ENCODE measurements at places on chromosomes 16 and 17.

DNA sequence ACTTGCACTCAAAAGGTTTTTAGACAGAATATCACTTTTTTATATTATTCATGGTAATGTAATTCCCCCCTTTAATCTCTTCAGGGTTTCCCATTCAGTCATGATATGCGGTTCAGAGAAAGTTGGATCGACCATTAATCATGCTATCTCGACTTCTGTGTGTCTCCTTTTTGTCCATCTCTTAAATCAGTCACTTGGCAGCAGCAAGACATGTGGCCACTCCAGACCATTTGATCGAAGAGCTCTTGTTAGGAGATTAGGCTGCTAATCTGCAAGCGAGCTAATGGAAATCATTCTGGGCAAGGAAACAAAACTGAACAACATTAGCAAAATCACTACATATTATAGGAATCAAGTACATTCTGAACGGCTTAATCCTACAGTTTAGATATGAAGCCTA is 449.9 kb downstream of the WWOX start:
- no peak for DNase-seq

- no peak for DNase-seq
Observed at GRCh38 chr16:89506113-89506504, 2.1 kb upstream of the SPG7 start.

GRCh38 chr17:35087731-35088355 is 24.3 kb upstream of the RFFL start:
- no peak for DNase-seq

DNA sequence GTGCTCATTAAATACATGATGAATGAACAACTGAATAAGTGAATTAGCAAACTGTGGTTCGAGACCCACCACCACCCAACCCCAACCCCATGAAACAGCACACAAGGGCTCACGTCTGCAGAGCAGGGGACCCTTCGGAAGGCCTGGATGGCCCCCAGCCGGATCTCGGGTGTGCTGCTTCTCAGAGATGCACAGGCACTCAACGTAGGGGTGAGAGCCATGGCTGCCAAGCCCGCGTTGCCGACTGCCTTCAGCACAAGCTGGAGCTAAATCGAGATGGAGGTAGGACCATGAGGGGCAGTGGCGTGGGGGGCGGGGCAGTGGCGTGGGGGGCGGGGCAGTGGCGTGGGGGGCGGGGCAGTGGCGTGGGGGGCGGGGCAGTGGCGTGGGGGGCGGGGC is 93.2 kb downstream of the LITAF start:
- DNase-seq, result no peak

- no peak for DNase-seq
Observed at GRCh38 chr16:70410734-70411133, 28.2 kb downstream of the ST3GAL2 start.

DNA sequence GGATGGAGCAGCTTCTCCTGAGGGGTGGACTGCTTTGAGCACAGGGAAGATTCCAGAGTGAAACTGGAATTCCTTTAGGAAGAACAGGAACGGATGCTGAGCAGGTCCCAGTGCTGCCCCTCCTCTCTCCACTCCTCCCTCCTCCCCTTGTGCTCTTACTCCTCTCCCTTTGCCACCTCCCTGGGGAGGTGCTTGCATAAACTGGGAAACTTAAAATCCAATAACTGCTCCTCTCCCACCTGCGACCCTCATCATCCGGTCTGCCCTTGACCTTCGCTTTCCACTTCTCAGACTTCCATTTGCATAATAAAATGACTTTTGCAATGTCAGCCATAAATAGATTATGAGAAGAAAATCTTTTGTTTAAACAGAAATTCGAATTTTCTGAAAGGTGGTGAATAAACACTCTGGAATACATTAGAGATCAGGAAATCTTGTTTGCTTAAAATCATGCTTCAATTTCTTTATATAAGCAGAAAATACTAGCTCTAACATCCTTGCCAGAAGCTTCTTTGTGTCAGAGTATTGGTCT is 23.7 kb downstream of the HSBP1 start:
- DNase-seq, result no peak

- no peak for DNase-seq
Observed at GRCh38 chr17:9003355-9004131, 17.8 kb upstream of the NTN1 start.

DNA sequence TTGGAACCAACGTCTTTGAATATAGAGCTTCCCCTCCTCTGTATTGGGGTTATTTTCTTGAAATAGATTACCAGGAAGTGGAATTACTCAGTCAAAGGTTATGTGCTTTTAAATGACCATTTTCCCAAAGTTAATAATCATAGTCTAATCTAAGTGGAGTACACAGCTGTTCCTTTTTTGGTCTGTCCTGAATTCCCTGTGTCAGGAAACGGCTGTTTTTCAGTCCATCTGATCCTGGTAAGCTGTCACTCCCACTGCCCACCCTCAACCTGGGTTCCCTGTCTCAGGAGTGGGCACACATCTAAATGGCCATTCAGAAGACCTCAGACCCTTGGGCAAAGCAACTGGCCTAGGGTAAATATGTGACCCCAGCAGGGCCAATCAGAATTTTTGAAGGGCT is 57.6 kb upstream of the KSR1 start:
- no peak for DNase-seq

GRCh38 chr17:82912484-82913089 is 72.8 kb upstream of the ZNF750 start:
- DNase-seq, result no peak

GRCh38 chr16:252366-253337 is 18.0 kb downstream of the FAM234A start:
- no peak for DNase-seq

- DNase-seq, result no peak
Observed at GRCh38 chr17:38919316-38920078, 5.9 kb upstream of the LASP1NB start.

DNA sequence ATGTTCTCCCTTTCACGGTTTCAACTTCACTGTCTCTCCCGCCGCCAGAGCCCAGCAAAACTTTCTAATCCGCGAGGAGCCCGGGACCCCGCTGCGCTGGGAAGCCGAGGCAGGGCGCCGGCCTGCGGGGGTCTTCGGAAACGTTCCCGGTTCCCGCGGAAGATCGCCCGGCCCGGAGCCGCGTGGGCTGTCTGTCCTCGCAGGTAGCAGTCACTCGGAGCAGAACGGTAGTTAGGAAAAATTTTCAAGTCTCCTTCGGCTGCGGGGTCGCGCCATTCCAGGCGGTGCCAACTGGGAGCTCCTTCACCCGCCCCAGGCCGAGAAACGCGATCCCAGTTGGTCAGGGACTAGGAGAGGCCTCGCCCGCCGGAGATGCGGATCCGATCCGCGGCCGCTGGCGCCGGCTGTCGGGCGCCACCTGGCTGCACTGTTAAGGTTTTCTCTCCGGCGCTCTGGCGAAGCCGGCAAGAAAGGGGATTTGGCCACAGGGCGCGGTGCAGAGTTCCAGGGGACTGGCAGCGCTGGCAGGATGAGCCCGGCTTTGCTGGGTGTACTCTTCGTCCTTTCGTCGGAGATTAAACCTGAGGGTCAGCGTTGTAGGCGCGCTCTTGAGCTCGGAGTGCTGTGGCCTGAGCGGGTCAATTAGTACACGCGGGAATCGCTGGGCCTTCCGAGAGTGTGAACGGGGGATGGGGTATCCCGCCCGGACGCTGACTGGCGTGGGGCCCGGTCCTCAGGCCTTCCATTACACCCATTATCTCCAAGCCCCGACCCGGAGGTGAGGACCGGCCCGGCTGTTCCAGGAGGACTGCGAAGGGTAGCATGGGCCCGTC is 135.4 kb downstream of the KCNJ12 start:
- peak; percentile 31 for DNase-seq

GRCh38 chr16:49967012-49967559 is 57.9 kb upstream of the CNEP1R1 start:
- DNase-seq, result no peak

- no peak for DNase-seq
Observed at GRCh38 chr16:17433577-17434451, 36.9 kb downstream of the XYLT1 start.

GRCh38 chr16:4922721-4923342 is 14.1 kb downstream of the PPL start:
- no peak for DNase-seq

- DNase-seq, result no peak
Observed at GRCh38 chr17:60526726-60527125, 684 bp upstream of the APPBP2 start.

GRCh38 chr16:30927789-30928378 is 4.5 kb downstream of the FBXL19 start:
- no peak for DNase-seq

DNA sequence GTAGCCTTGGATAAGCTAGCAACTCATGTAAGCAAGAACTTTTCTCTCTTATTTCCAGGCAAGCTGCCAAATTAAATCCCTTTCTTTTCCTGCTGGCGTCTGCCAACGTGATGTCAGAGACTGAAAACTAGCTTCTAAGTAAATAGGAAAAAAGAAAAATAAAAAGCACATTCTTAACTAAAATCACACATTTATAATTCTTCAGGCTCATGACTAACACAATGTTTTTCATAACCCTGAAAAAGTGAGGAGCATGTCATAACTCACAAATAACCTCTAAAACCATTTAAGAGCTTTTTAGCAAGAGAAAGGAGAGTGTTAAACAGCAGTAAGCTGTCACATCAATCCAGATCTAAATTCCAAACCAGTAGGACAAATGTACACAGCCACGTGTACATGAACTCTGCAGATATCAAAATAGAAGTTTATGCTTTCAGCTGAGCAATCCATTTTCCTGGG is 110.0 kb downstream of the N4BP1 start:
- peak; percentile 15 for DNase-seq

- no peak for DNase-seq
Observed at GRCh38 chr16:78778101-78779004, 678.9 kb downstream of the WWOX start.

GRCh38 chr16:79079656-79080420 is 520.7 kb downstream of the MAF start:
- no peak for DNase-seq

GRCh38 chr17:50908860-50909764 is 43.0 kb upstream of the TOB1 start:
- no peak for DNase-seq

DNA sequence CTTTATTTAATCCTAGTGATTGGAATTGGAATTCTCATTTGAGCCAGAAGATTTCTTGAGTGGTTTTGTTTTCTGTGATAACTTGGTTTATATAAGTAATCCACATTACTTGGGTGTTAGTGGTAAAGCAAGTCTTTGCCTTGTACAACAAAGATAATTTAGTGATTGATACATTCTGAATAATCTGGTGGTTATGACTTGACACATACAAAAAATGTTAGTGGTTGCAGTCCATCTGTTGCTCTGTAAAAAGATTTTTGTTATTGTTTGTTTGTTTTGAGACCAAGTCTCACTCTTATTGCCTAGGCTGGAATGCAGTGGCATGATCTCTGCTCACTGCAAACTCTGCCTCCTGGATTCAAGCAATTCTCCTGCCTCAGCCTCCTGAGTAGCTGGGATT is 13.2 kb downstream of the OMG start:
- no peak for DNase-seq

DNA sequence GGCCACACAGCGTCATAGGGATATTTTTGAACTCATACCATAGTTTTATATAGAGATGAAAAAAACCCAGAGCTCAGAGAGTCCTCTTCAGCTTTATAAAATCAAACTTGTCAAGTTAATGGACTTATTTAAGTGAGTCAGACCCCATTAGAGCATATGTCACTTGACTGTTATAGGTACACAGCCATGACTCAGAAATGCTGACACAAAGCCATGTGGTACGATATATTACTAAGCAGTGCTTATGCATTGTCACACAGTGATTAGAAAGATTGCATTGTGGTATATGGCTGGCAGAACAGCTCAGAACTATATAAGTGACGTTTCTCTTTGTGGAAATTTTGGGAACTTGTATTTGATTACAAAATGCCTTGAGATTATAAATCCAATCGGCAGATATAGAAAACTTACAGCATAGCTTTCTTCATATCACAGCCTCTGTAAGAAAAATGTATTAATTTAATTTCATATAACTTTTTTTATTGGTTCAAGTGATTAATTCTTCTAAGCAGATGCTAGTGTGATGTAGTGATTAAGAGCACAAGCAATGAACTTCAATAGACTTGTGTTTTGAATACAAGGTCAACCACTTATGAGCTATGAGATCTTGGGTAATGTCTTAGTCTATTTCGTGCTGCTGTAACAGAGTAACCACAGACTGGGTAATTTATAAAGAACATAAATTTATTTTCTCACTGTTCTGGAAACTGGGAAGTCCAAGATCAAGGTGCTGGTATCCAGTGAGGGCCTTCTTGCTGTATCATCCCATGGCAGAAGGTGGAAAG is 25.8 kb upstream of the GINS3 start:
- peak; percentile 17 for DNase-seq

DNA sequence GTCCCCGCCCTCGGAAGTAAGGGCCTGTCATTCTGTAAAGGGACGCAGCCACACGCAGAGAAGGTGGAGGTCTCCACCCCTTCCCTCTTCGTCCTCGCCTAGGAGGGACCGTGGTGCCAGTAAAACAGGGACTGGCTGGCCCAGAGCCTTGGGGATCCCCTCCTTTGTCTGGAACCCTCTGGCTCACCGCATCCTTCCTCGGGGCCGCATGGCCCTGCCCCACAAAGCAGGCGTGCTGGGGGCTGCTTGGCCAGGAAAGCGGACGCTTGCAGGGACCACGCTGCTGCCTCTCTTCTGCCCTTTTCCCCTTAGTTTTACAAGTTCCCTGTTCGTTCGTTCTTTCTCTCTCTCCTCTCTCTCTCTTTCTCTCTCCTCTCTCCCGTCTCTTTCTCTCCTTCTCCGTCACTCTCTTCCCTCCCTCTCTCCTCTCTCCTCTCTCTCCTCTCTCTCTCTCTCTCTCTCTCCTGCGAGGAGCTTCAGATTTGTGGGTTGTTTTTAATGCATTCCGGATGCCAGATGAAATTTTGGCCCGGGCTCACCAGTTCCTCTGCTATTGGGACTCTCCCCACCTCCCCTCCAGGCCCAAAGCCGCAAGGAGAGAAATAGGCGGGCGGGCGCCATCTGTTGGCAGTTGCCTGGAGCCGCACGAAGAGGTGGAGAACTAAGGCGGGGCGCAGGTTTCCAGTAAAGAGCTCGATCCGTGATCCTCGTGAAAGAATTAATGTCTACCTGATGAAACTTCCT is 35.1 kb upstream of the CDRT4 start:
- DNase-seq, result peak; percentile 58

DNA sequence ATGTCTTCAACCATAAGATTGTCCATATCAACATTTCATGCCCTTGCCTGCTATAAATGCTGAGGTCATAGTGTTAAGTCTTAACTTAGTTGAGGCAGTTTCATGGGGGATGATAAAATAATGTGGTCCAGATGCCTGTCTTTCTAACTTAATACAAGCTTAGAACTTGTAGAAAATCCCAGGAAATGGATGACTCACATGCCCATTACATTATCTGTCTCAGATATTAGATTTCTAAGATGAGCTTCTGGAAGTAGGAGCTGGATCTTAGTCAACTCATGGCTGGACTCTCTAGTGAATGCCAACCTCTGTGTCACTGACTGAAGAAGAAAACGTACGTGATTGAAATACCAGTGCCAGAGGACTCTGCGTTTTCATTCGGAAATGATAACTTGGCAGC is 797.5 kb upstream of the EEF2KMT start:
- DNase-seq, result no peak

GRCh38 chr16:88132836-88133506 is 181.7 kb downstream of the BANP start:
- DNase-seq, result no peak

GRCh38 chr17:8372422-8372821 is 4.1 kb downstream of the KRABD2 start:
- no peak for DNase-seq

Data from HS-27A (cell line).